Left hindlimb (tissue), 1 donor: ENCODE measurements at places on chromosomes 7 and 10.

- no peak for DNase-seq
Measured at GRCh38 chr7:71453630-71454029, 321.7 kb downstream of the GALNT17 start.

- DNase-seq = no peak
Measured at GRCh38 chr7:92612501-92612900, 22.3 kb upstream of the FAM133B start.

DNA sequence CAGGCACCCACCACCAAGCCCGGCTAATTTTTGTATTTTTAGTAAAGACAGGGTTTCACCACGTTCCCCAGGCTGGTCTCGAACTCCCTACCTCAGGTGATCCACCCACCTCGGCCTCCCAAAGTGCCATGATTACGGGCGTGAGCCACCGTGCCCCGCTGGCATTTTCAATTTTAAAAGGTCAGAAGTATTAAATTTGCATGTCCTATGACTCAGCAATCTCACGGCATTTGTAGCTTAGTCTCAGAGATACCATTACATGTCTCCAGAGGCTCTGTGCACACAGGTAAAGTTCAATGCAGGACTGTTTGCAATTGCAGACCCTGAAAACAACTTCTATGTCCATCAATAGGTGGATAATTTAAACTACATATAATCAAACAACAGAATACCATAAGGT, 99.2 kb downstream of the DLG5 start:
- DNase-seq = no peak

DNA sequence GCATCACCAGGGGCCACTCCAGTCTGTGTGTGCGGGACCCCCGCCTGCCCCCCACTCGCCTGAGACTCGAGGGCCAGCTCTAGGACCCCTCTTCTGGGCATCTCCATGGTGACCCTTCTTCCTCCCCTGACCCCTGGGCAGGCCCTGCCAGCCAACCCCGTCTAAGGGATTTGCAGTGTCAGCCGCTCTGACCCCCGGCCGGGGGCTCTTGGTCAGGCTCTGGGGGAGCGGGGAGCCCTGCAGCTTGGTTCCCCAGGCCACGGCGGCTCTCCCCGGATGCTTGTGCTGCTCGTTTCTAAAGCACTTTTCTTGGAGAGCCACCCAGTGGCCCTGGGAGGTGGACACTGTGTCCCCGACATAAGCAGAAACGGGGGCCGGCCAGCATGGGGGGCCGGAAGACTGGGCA, 5.3 kb downstream of the TTYH3 start:
- DNase-seq = no peak

GRCh38 chr10:93392121-93392520, 90.0 kb downstream of the MYOF start:
- DNase-seq = no peak

- peak; percentile 52 for DNase-seq
Measured at GRCh38 chr7:108001764-108002725, 916 bp downstream of the LAMB1 start.

DNA sequence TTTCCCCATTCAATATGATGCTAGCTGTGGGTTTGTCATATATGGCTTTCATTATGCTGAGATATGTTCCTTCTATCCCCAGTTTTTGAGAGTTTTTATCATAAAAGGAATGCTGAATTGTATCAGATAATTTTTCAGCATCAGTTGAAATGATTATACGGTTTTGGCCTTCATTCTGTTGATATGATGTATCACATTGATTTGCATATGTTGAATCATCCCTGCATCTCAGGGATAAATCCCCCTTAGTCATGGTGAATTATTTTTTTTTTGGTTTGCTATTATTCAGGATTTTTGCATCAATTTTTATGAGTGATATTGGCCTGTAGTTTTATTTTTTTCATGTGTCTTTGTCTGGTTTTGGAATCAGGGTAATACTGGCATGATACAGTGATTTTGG, 1152.3 kb upstream of the C7orf33 start:
- DNase-seq = no peak

DNA sequence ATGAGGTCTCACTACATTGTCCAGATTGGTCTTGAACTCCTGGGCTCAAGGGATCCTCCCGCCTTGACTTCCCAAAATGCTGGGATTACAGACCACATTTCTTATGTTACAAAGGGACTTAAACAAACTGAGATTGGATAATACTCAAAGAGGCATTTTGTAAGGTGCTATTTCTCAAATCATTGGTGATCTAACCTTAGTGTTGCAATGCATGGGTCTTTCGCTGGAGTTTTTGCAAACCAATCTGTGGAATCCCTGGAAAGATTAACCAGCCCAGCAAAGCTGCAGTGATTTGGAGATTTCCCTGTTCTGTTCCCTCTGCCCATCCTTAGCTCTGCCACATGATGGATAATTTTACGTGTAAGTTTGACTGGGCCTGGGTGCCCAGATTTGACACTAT, 20.4 kb upstream of the ECHDC3 start:
- DNase-seq = no peak

DNA sequence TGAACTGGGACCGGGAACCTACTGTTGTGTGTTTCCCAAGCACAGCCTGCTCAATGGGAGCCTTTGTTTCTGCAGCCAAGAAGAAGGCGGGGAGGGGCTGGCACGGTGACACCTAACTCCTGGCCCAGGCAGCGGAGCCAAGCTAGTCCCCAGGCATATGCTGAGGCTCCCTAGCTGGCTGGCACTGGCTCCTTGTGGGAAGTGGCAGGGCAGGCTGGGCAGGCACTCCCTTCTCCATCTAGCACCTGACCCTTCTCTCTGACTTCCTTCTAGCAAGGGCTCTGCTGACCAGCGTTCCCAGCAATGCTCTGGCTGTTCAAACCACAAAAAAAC, 325.0 kb downstream of the PLXNA4 start:
- DNase-seq = peak; percentile 56
